ENCODE measurements at places on chromosomes 4 and X.

- DNase-seq, result no peak
These were observed at the start of gene KCNIP4 for GRCh38 chr4:21948347-21949072. KCNIP4 (minus strand) TSS chr4:21948772.

DNA sequence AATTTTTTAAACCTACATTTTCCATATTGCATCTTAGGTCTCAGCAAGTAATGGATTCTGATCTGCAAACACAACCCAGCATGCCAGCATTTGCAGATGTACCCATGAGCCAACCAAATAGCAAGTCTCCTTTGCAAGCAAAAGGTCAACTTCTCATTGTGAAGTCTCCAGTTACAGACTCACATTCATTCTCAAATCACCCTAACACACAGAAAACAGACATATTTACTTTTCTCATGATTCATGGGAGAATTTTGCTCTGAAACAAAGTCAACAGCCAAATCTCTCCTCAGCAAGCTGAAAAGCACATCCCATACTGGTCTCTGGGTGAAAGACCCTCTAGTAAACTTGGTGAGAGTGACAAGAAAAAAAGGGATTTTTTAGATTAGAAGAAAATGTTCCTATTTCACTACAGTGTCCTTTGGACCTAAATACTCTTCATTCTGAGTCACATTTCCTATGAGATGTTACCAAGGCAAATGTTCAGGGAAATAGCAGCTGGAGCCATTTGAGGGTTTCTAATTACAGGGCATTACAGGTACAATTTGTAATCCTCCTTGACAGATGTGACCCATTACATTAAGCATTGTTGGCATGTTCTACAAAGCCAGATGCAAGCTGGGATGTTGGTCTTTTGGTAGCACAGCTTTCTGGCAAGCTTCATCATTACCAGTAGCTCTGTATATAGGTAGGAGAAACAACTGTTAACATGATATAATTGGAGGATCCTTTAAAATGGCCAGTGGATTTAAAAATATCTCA, 383.3 kb downstream of the SMARCA1 start:
- DNase-seq, result no peak

DNA sequence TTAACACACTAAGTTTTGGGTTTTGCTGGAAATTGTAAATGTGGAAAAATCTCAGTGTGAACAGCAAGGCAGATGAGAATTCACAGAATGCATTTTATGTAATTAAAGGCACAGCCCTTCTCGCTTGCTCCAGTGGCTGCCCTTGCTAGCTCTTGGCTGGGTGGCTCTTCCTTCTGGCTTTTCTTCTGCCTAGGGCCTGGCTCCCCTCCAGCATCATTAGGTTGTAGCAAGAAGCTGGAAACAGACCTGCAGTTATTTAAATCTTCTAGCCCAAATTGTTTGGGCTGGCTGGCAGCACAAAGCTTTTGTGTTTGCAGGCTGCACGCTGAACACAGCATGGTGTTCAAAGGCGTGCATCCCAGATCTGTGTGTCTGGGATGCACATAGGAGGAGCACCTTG, 56.5 kb downstream of the LIMCH1 start:
- no peak for DNase-seq

DNA sequence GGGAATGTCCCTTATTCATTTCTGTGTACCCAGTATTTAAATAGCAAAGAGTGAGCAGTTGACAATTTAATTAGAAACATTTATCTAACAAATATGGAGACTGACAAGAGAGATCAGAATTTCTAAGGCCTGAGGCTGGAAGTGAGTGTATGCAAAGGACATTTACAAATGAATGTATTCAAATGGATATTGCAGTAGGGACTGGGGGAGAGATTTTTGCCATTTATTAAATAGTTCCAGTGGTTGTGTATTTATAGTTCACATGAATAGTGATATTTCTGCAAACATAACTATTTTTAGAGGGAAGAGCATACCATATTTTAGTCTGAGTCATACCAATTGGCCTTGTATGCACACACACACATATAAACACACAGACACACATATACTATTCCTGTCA, 592.4 kb downstream of the GLUD2 start:
- DNase-seq, result no peak

GRCh38 chr4:32477518-32477917, 1757.3 kb downstream of the PCDH7 start:
- DNase-seq, result no peak

- DNase-seq, result no peak
These were observed 68.4 kb downstream of the NSG1 start for GRCh38 chr4:4455210-4455865.

- DNase-seq, result no peak
These were observed 906.9 kb upstream of the INTU start for GRCh38 chr4:126725906-126726305.

- no peak for DNase-seq
These were observed 260.5 kb downstream of the TMA16 start for GRCh38 chr4:163755013-163755412.

- no peak for DNase-seq
These were observed 49.0 kb upstream of the HS6ST2 start for GRCh38 chrX:133007458-133007857.

- DNase-seq, result no peak
These were observed 432 bp downstream of the TMEM175 start for GRCh38 chr4:932713-933070.

DNA sequence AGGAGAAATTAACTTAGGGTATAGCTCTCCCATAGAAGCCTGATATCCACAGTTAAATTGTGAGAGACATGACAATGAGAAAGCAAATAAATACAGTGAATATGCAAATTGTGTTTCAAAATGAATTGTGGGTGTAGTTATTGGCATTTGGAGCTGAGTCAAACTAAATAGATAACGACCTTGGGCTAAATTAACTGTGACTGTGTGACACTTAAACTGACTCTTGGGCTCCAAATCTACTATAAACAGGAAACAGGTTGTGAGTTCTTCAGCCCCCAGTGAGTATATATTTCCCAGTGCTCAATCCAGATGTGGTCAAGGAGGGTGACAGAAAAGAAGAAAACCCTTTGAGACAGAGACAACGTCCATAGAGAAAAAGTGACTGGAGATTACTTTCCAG, 11.3 kb upstream of the MAGEA10 start:
- no peak for DNase-seq

GRCh38 chr4:108350332-108350731, 181.6 kb upstream of the LEF1 start:
- no peak for DNase-seq

- DNase-seq, result no peak
These were observed 7.6 kb downstream of the IL9R start for GRCh38 chrX:156005144-156005543.

- DNase-seq, result no peak
These were observed 2.4 kb upstream of the BCOR start for GRCh38 chrX:40100141-40100536.

DNA sequence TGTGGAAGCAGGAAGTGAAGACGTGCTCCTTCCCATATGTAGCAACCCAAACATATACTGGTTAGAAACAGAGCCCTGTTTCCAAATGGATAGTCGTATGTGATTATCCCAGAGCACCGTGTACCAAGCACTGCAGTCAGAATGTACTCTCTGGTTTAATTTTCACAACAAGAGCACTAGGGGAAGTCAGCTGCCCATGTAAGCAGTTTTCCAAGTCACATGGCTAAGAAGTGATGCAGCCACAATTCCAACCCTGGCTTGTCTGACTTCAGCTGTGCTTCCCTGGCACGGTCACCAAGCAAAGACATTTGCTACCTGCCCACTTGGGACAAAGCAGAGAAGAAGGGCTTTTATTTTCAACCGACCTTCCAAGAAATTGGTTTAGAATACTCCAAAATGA, 28.2 kb upstream of the CEP135 start:
- DNase-seq, result no peak

- peak; percentile 4 for DNase-seq
These were observed at the start of gene MAP3K15 for GRCh38 chrX:19514791-19515614. MAP3K15 (minus strand) TSS chrX:19515508; CDS start chrX:19515261, 247 bp downstream.

DNA sequence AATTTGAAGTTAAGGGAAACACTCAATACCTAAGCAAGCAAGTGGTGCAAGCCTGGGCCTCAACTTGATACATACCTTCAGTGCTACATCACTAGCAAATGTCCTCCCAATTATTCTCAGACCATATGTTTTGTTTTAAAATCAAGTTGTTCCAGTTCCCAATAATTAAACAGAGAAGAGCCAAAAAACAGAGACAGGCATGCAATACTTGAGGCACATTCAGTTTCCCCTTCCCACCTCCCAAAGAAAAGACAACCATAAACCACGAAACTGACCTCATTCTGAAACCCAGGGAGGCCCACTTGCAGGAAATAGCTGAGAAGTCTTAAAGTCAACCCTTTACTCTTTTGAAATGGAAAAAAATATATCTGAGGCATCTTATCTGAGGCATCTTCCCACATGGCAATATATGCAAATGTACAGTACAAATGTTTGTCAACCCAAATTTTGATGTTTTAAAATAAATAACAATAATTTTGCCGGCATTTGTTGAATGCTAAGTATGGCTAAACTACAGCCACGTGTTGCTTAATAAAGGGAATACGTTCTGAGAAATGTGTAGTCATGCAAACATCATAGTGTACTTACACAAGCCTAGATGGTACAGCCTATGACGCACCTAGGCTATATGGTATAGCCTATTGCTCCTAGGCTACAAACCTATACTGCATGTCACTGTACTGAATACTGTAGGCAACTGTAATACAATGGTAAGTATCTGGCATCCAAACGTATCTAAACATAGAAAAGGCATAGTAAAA, 147.5 kb downstream of the TSPAN5 start:
- no peak for DNase-seq
